Stromal cell of bone marrow (primary cell): ENCODE measurements at places on chromosomes 2 and 18.

DNA sequence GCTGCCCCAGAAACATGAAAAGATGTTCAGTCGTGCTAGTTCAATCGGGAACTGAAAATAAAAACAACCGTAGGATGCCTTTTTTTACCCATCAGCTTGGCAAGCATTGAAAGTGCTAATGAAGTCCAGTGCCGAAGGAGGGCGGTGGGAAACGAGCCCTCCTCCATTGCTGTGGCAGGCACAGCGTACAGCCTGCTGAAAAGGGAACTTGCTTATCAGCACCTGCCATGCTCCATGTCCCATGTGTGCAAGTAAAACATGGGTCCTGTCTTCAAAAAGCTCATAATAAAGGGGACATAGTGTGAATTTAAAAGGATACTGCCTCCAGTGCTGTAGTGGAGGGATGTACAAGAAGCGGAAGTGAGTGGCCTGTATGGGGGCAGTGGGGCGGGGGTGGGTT, 82.4 kb downstream of the ARMC9 start:
- DNase-seq = no peak

- no peak for DNase-seq
These were observed 231.7 kb downstream of the KLHL29 start for GRCh38 chr2:23616630-23617029.

DNA sequence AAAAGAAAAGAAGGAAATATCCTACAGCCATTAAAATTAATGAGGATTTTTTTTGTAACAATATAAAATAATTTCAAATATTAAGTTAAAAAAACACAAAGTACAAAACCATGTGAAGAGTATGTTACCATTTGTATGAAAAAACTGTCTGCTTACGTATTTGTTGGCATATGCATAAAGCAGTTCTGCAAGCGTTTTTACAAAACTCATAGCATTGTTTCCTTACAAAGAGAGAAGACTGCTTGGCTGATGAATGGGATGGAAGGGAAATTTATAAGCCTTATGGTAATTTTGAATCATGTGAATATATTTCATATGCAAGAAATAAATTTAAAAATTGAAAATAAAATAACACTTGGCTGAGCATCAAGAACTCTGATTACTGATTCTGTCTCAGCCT, 63.1 kb downstream of the METTL4 start:
- no peak for DNase-seq

GRCh38 chr2:42064417-42064942, 16.7 kb downstream of the PKDCC start:
- no peak for DNase-seq

GRCh38 chr2:159054985-159055384, 86.5 kb downstream of the TANC1 start:
- no peak for DNase-seq

DNA sequence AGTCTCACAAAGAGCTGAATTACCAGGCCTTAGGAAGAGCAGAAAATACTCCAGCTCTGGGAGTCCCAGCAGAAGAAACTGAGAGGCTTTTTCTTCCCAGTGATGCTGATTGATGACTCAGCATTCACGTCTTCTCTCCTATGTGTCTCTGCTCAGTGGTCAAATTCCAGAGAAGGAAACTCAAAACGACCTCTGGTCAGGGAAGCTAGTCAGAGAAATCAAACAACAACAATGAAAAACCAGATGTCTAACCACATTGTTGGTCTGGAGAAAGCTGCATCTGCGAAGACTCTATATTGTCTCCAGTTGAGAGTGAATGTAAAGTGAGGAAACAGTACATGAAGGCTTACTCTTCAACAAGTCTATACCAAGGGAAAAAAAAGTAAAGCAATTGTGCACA, 28.6 kb upstream of the CERS6 start:
- DNase-seq = peak; percentile 74

DNA sequence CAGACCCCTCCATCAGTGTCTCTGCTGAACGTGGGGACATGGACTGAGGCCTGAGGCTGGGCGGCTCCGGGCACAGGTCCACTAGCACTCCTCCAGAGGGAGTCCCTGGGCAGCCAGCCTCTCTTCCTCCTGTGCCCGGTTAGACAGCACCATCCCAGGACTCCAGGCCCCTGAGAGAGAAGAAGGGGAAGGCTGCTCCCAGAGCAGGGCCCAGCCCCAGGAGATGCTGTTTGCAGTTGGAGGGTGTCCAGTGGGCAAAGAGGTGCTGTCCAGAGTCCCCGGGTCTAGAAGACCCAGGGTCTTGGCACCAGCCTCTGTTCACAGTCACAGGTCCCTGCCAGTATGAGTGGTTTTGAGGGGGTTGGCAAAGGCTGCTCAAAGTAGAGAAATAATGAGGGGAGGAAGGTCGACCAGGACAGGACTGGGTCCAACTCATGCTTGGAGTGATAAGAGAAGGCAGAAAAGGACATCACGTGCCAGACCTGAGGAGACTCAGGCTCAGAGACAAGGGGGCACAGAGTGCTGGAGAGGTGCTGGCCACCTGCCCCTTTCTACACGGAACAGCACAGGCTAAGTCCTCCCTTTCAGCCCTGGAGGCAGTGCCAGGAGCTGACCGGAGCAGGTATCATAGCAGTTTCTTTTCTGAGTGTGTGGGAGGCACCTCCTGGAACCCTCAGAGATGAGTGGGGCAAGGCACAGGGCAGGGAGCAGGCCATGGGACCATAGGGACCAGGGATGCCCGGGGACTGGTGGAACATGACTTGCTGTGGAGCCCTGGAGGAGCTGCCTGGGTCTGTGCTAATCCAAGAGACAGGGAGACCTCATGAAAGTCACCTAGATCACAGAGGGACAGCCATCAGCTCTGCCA, 21.1 kb downstream of the CRACDL start:
- no peak for DNase-seq

GRCh38 chr2:191582355-191582754, 95.6 kb upstream of the NABP1 start:
- DNase-seq = peak; percentile 44

DNA sequence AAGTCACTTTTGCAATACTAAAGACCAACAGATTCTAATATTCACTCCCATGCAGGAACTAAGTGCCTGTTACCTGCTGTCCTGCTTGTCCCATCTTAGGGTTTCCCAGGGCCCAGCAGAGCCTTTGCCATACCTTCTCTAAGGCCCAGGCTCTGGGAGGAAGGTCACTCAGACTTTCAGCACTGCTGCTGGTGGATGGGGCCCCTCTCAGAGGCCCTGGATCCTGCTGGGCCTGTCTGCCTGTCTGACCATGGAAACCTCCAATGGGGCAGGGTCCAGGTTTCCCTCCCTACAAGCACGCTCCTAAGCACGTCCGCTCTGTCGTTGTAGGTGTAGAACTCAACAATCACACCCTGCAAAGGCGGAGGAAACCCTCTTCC, 75.1 kb downstream of the RRM2 start:
- DNase-seq = no peak

- no peak for DNase-seq
These were observed 37.0 kb upstream of the CRIM1 start for GRCh38 chr2:36318547-36318946.

DNA sequence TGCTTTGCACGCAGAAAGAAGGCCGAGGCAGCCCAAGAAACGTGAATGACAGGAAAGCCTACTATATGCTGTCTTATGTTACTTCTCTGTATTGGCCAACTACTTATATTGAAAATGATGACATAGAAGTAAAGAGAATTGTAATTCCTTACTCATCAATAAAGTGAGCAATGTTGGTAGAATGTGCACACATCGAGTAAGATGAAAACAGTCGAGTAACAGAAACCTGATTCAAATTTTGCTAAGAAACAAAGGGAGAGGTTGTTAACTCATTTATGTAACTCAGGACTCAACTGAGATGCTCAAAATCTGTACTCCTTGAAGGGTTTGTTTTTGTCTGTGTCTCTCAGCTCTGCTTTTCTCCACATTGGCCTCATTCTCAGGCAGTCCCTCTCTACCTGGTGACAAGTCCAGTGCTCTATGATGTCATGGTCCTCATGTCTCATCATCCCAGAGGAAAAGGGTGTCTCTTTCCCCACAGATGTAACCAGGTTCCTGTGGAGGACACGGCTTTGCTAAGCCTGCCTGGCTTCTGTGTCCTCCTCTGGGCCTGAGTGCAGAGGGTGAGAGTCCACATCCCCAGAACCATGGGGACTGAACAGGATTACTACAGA, 30.3 kb upstream of the CCDC93 start:
- DNase-seq = no peak

DNA sequence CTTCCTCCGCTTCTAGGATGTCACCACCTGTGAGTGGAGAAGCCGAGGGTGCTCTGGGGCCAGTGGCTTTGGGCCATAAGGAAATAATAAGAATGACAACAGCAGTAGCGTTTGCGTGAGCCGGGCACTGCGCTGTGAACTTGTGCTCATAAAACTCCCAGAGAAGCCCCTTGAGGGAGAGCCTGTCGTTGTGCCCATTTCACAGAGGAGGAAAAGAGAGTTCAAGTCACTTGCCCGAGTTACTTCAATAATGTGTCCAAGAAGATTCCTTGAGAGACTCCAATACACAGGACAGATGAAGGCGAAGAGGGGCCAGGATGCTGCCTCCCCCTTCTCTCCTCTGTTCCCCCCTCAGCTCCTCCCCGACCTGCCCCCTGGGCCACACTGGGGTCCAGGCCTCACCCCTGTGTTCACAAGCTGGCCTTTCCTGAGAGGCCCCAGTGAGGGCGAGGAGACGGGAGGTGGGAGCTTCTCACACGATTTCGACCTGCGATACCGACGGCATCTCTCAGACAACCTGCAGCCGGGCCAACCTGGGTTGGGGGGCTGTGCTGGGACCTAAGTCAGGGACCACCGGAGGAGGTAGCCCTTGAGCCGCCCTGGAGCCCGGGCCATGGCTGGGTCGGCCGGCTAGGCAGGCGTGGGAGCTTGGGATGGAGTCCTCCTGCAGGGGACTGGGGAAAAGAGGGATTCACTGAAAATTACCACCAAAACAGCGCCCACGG, 53.5 kb upstream of the UBE2F start:
- no peak for DNase-seq
